ENCODE measurements at places on chromosomes 5 and 9. TPM values are rescaled to one million over a fixed set of nuclear protein-coding genes. Genes with fewer than 3 reads are reported as not detected.

The SPOCK1 gene
- 0.30 TPM for total RNA-seq

DNA sequence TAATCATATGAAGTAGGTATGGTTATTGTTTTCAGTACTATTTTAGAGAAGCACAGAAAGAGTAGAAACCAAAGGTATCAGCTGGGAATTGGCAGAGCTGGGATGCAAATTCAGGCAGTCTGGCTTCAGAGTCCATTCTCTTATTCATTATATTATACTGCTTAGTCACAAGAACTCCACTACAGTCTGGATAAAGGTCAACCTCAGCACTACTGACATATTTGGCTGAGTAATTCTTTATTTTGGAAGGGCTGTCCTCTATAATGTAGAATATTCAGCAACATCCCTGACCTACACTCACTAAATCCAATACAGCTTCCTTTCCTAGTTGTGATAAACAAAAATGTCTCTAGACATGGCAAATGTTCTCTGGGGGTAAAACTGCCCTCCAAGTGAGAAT is 37.6 kb downstream of the PTGER4 start:
- no peak for DNase-seq

DNA sequence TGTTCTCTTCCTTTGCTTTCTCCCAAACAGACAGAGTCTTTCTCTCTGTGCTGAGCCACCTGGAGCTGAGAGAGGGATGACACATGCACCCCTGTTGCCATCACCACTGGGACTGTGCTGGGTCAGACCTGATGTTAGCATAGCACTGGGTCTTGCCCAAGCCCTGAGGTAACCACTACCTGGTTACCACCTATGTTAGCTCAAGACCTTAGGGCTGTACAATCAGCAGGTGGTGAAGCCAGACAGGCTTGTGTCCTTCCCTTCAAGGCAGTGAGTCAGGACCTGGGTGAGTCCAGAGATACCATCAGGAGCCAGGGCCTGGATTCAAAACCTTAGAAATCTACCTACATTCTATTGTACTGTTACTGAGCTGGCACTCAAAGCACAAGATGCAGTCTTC is 32.1 kb downstream of the FST start:
- no peak for DNase-seq

DNA sequence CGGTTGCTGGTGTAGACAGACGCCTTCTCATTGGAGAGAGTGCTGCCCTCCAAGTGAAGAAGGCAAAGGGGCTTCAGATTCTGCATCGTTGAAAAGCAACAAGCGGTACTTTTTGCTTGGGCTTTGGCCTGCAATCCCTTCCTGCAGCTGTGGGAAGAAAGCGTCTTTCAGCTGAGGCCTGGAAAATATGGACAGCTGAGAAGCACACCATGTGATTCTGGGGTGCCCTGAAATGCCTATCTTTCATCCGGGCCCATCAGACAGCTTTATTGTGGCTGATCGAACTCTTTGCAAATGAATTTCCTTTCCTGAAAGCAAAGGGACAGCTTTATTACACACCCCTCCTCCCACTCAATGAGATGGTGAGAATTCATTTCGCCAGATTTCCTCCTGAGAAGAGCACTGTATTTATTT is 74.0 kb downstream of the NSG2 start:
- no peak for DNase-seq

- DNase-seq: no peak
These were observed 164.5 kb downstream of the TMEM38B start for GRCh38 chr9:105858877-105859276.

DNA sequence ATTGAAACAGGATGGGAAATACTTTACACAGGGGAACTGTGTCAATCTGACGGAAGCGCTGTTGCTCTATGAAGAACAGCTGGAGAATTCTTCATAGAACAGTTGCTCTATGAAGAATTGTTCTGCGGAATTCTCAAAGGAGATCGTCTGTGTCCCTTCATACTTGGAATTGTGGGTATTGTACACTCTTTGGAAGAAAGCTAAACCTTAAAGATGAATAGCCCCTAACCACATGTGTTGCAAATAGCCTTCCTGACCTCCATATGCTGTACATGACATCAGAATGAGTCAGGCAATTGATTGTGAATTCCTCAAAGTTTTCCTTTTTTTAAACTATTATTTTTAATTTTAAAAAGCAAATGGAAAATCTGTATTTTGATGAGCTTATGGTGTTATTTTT is 15.6 kb downstream of the NIM1K start:
- no peak for DNase-seq

DNA sequence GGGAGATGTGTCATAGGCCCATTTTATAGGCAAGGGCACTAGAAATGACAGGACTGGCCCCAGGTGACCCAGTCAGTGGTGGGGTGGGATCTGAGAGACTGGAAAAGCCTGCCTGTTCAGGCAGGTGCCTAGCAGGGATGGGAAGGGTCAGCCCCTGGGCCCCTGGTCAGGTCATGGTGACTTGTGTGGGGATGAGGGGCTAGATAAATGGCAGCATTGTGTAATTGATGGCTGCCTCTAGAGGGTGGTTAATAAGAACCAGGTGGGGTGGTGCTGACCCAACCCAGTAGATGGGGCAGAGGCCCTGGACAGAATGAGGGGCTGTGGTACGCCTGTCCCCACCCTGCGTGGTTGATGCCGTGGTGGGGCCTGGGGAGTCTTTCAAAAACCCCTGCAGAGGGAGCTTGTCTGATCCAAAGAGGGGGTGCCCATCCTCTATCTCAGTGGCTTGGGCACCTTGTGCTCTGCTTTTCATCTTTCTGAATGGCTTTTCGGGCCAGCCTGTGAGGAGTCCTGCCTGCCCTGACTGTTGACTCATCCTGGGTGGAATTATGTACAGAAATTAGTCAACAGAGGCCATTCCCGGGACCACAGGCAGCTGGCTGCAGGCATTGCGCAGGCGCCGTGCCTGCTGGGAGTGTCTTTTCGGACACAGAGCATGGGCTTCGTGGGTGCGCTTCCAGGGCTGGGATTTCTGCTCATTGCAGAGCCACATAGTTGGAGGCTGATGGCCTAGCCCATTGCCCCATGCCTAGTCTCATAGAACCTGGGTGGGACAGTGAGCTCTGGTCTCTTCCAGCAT is 93.6 kb upstream of the PITX1 start:
- no peak for DNase-seq

- DNase-seq: no peak
These were observed 51.0 kb upstream of the PSD2 start for GRCh38 chr5:139744471-139745131.

- DNase-seq: no peak
These were observed 12.4 kb downstream of the ZNF474 start for GRCh38 chr5:122141751-122142150.

GRCh38 chr5:168159425-168159824 is 132.0 kb upstream of the WWC1 start:
- peak; percentile 4 for DNase-seq

DNA sequence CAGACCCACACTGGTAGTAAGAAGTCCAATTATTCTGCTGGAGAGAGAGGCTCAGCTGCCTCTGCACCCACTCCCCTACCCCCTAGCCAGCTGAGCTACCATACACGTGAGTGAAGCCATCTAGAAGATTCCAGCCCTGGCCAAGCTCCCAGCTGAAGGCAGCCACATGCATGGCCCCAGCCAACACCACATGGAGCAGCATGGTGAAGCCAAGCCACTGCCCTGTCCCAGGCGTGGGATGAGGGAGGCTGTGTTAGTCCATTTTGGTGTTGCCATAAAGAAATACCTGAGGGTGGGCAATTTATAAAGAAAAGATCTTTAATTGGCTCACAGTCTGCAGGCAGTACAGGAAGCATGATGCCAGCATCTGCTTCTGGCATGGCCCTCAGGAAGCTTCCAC is 20.0 kb upstream of the VDAC1 start:
- DNase-seq: no peak

The FOXD4L6 gene
- not detected for total RNA-seq

The LRRTM2 gene
- not detected for total RNA-seq

DNA sequence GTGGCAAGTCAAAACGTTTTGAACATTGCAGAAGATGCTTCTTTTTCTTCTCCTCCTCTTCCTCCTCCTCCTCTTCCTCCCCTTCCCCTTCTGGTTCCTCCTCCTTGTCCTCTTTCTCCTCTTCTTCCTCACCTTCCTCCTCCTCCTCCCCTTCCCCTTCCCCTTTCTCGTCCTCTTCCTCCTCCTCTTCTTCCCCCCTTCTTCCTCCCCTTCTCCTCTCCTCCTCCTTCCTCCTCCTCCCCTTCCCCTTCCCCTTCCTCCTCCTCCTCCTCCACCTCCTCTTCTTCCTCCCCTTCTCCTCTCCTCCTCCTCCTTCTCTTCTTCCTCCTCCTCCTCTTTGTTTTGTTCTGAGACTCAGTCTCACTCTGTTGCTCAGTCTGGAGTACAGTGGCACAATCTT is 167.0 kb upstream of the SV2C start:
- no peak for DNase-seq

- DNase-seq: no peak
These were observed 83.7 kb downstream of the TRPM6 start for GRCh38 chr9:74804018-74804385.

Measured in OCI-LY7 (cell line).